ENCODE measurements at places on chromosomes 2 and 18. TPM values are rescaled to one million over a fixed set of nuclear protein-coding genes. Genes with fewer than 3 reads are reported as not detected.

Gene NR4A2
- 0.17 TPM for total RNA-seq

Gene ZSWIM2
- total RNA-seq: not detected

Gene TUBB8B
- 0.14 TPM for total RNA-seq

Gene ATF2
- 56.8 TPM for total RNA-seq

Gene UGP2
- total RNA-seq: 144 TPM

Gene DNAH7
- total RNA-seq: 0.09 TPM

Gene RALB
- 235 TPM for total RNA-seq

- peak; percentile 21 for DNase-seq
Measured at GRCh38 chr2:31235504-31235902, 1.6 kb downstream of the EHD3 start.

- no peak for DNase-seq
Measured at GRCh38 chr2:213740453-213740852, 456.2 kb downstream of the SPAG16 start.

DNA sequence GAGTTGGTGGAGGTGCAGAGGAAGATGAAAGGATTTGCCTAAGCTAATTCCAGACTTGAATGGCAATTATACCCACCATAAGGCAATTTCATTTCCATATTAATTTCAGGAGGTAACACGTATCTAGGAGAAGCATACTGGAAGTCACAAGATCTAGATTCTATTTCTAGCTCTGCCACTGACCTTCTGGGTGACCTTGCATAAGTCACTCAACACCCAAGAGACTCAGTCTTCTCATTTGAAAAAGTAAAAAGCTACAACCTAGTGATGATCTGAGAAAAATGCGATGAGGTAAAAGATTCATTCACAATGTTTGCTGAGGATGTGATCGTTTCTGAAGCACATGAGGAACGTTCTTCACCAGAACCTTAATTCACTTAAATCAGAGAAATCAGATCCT, 55.9 kb downstream of the GRB14 start:
- no peak for DNase-seq

DNA sequence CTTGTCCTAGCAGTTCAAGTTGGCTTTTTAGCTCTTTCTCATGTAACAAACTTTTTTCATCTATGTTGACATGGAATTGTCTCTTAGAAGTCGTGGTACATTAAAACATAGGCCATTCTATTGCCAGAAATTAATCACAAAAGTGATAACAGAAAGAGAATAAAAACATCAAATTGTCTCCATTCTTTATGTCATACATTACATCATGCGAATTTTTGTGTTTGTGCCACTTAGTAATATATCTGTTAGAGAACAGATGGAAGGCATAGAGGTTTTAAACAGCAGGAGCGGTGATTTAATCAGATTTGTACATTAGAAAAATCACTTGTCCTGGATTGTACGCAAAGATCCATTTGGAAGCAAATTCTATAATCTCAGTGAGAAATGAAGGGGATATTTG, 136.5 kb upstream of the CDH20 start:
- DNase-seq: no peak
